ENCODE measurements at places on chromosomes 1 and 21.

GRCh38 chr1:35568975-35569395 is 4.1 kb upstream of the TFAP2E start:
- peak; percentile 54 for DNase-seq

DNA sequence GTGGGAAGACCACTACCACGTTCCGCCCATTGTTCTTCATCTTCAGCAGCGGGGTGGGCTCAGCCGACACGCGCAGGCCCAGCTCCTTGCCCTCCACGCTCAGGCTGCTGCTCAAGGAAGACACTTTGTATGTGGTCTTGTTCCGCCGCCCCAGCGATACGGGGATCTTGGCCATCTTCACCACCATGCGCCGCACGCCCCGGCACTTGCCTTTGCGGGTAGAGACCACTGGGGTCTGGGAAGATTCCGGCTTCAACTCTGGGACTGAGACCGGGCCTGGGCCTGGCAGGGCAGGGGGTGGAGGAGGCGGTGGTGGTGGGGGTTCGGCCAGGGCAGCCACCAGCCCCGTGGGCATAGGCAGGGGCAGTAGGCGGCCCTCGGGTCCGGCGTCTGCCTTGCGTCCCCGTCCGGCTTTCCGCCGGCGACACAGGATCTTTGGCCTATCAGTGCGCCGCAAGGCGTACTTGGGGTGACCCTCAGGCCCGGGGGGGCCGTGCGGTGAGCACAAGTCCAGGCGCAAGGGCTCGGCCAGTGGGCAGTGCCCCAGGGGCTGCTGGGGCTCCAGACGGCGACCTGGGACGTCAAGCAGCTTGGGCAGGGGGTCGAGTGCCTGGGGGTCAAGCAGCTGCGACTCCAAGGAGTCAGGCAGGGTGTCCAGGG is 53.3 kb downstream of the AHDC1 start:
- DNase-seq = no peak

GRCh38 chr1:228500901-228501871 is 14.0 kb downstream of the RNF187 start:
- DNase-seq = peak; percentile 82

- DNase-seq = no peak
Observed at GRCh38 chr21:45410151-45410864, 5.3 kb downstream of the COL18A1 start.

- DNase-seq = peak; percentile 13
Observed at GRCh38 chr1:47388891-47389238, 27.2 kb upstream of the FOXE3 start.

- no peak for DNase-seq
Observed at GRCh38 chr1:96338622-96339021, 383.0 kb upstream of the PTBP2 start.

- DNase-seq = no peak
Observed at GRCh38 chr1:240237305-240237721, 145.6 kb downstream of the FMN2 start.

GRCh38 chr1:11321656-11322491 is 48.9 kb downstream of the UBIAD1 start:
- no peak for DNase-seq

DNA sequence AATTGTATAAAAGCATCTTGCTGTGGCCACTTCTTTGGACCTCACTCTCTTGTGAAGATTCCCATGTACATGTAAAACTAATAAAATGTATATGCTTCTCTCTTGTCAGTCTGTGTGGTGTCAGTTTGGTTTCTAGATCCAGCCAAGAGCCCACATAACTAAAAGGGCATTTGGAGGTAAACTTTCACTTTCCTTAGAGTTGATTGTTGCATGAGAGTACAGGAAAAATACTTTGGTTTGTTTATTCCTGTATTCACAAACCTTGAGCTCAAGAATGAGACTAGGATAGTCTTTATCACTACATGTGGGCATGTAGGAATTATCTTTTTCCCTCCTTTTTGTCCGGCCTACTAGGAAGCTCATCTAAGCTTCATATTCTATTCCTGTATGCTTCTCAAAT is 50.9 kb downstream of the KCTD3 start:
- no peak for DNase-seq

- DNase-seq = no peak
Observed at GRCh38 chr1:48761411-48761810, 15.3 kb downstream of the BEND5 start.

GRCh38 chr1:175481126-175482070 is 262.0 kb downstream of the TNR start:
- no peak for DNase-seq

DNA sequence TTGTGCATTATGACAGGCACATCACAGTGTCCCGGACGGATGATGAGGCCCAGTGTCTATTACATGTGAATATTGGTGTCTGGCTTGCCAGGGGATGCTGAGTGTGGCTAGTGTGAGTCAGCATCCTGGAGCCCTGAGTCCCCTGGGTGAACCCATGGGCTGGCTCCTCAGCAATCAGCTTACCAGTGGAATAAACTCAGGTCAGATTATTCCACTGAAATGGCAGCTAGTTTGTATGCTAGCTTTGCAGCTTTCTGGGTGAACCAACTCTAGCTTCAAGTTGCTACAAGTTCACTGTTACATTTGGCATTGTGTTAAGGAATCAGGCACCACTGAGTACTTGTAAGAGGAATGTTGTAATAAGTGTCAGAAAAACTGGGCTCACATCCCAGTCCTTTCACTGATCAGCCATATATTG is 23.9 kb upstream of the RPTN start:
- DNase-seq = no peak

DNA sequence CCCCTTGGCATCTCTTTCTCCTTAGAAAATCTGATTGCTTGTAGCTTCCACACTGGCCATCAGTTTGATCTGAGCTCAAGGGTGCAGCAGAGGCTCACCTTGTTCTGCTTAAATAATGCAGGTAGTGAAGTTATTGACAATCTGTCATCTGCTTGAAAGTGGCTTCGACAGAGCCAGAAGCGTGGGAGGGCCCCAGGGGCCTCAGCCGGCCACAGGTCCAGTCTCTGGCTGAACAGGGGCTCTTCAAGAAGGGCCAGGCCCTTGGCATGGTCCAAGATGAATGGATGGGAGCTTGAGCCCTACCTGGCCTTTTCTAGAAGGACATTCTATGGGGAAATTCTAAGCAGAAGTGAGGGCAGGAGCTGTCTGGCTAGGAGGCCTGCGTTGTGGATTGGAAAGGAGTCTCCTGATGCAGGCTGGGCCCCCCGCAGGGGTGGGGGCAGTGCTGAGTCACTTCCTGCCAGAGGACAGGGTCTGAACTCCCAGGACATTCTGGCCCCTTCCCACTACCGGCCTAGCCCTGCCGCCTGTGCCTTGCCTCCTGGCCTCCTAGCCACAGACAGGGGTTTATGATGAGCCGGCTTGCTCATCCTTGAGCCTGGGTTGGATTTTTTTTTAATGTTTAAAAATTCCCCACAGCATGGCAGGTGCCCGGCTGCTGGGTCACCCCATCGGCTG is 162.3 kb upstream of the VAMP3 start:
- no peak for DNase-seq

DNA sequence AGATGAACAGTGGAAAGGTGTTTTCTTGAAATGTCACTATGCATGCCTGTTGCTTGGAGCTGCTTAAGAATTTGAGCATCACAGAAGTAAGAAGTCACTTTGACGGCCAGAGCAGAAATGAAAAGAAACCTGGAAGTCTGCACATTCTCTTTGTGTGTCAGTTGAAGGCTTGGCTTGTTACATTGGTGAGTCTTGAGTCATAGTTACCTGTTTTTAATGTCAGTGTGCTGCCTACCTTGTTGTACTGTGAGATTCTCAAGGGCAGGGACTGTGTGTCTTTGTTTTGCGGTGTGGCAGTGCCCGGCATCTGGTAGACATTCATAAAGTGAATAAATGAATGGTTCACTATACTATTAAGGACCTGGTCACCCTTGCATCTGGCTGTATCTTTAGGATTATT is 9.9 kb downstream of the OTUD3 start:
- no peak for DNase-seq

- DNase-seq = no peak
Observed at GRCh38 chr1:76507376-76507775, 359.9 kb upstream of the ST6GALNAC5 start.

DNA sequence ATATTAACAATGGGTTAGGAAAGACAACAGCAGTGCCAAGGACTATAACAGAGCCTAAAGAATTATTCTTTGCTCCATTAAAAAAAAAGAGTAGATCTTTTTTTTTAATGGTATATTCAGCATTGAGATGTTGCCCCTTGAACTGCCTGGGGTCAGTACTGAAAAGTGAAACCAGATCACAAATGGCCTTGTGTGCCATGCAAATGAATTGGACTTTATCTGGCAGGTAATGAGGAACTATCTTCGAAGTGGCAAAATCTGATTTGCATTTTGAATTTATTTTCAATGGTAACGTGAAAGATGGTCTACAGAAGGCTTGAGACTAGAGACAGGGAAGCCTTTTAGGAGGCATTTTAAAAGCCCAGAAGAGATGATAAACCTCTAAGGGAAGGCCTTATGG is 21.4 kb upstream of the PKN2 start:
- DNase-seq = no peak

DNA sequence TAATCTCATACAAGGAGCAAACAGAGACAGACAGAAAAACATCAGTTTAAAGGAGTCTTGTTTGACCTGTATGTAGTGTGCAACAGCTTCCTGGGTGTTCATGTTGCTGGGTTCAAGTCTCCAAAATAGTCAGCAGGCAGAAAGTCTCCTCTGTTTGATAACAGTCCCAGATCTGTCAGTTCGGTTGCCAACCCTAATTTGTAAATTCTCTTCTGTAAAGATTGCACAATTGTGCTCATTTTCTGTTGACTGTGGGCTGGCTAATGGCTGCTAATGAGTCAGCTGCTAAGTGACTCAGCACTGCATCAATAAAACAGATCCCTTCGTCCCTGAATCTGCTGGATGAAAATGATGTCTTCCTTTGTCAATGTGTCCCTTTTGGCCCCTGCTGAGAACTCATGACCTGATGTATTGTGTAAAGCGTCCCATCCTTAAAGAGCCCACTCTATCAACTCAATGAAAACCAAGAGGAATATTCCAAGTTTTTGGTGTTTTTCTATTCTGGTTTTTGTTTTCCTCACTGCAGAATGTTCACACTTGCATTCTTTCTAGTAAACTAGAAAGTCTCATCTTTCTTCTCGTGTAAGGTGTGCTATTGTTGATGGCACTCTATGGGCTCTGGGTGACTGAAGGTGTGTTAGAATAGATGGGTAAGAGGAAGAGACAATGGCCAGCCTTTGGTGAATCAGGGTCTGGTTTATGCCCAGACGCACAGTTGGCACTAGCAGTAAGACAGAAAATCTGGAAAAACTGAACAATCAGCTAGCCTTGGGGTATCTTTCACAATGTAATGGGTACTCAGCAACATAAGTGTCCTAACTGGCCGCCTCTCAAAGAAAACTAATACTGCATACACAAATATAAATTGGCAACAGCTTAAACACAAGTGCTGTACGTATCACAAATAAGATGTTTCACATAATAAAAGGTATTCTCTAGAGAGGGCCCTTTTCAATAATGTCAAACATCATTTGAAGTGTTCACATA is 75.1 kb upstream of the SIPA1L2 start:
- no peak for DNase-seq

DNA sequence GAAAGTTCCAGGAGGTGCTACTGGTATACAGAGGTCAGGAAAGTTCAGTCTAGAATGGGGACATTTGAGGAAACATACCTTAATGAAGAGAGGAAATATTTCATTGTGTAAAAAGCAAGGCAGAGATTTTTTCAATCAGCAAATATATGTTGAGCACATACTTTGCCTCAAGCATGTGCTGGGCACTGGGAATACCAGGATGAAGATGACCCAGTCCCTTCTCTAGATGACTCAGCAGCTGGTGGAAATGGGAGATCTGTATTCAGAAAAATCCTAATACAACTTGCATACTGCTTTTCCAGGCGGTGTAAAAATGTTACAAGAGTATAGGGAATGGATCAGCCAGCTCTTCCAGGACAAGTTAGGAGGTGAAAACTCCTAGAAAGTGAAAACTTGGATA is 229.3 kb downstream of the FGGY start:
- DNase-seq = no peak

GRCh38 chr1:233089251-233089650 is 138.8 kb downstream of the NTPCR start:
- DNase-seq = no peak

- no peak for DNase-seq
Observed at GRCh38 chr1:247300491-247301175, 31.0 kb downstream of the ZNF496 start.

- DNase-seq = no peak
Observed at GRCh38 chr1:55580845-55581332, 365.7 kb upstream of the USP24 start.

DNA sequence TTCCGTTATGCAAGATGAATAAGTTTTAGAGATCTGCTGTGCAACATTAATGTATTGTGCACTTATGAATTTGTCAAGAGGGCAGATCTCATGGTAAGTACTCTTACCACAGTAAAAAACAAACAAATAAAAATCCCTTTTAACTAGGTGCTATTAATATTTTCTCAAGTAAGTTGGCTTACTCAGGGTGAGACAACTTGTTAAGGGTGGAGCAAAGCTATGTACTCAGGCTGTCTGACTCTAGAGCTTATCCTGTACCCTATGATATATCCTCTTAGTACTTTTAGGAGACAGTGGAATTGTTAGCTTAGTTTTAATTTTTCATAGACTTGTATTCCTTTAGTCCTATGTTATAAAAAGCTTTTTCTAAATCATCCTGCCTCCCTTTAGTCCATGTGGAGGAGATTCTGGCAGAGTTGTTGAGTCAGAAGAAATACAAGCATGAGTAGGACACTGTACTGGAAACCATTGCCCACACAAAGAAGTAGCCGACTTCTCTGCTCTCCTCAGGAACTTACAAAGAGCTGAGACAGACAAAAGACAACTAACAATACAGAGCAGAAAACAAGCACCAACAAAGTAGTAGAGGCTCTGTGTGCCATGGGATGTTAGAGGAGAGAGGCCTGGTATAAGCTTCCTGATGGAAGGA is 49.2 kb downstream of the S1PR1 start:
- DNase-seq = no peak

GRCh38 chr1:196797891-196798290 is 21.6 kb upstream of the CFHR1 start:
- no peak for DNase-seq

- DNase-seq = peak; percentile 49
Observed at GRCh38 chr1:16727190-16728111, 12.9 kb upstream of the RNU1-4 start.

DNA sequence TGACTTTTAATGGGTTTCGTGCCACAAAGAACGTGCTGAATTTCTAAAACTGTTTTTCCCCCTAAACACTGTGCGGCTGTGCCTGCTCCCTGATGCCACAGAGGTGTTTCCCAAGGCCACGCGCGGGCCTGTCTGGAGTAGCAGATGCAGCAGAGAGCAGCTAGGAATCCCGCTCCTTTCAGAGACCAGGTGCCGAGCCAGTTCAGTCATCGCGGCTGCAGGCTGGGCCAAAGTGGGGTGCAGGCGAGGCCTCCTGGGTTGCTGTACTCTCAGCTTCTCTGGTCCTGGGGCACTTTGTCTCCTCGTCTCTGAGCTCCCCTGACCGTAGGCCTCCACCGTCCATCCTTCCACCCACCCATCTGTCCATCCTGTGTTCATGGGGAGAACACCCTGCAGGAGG is 17.4 kb upstream of the DIP2A start:
- DNase-seq = no peak

- no peak for DNase-seq
Observed at GRCh38 chr1:27591622-27592021, 12.3 kb downstream of the AHDC1 start.

GRCh38 chr1:105678334-105678733 is 1378.1 kb upstream of the PRMT6 start:
- DNase-seq = no peak

- no peak for DNase-seq
Observed at GRCh38 chr1:33609739-33610138, 137.3 kb downstream of the ZSCAN20 start.

GRCh38 chr1:82245345-82246014 is 444.7 kb downstream of the ADGRL2 start:
- DNase-seq = no peak

- no peak for DNase-seq
Observed at GRCh38 chr1:248857749-248858095, 1.2 kb downstream of the ZNF692 start.
